ENCODE measurements at places on chromosomes 6 and 20.

DNA sequence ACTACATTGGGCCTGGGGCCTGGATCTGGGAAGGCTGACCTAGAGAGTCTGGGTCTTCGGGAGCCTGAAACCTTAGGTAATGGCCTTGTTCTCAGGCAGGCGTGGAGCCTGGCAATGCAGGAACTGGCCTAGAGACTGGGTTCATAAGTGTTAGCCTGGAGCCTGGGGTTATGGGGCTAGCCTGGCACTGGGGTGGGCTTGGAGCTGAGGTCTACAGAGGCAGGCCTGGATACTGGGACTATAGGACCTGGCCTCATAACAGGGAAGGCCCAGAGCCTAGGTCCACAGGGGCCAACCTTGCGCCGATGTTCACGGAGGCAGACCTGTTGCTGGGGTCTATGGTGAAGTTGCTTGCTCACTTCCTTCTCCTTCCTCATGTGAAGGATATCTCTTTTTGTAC, 843.8 kb upstream of the GJE1 start:
- DNase-seq = no peak

GRCh38 chr6:66662721-66663507, 955.9 kb upstream of the EYS start:
- no peak for DNase-seq

DNA sequence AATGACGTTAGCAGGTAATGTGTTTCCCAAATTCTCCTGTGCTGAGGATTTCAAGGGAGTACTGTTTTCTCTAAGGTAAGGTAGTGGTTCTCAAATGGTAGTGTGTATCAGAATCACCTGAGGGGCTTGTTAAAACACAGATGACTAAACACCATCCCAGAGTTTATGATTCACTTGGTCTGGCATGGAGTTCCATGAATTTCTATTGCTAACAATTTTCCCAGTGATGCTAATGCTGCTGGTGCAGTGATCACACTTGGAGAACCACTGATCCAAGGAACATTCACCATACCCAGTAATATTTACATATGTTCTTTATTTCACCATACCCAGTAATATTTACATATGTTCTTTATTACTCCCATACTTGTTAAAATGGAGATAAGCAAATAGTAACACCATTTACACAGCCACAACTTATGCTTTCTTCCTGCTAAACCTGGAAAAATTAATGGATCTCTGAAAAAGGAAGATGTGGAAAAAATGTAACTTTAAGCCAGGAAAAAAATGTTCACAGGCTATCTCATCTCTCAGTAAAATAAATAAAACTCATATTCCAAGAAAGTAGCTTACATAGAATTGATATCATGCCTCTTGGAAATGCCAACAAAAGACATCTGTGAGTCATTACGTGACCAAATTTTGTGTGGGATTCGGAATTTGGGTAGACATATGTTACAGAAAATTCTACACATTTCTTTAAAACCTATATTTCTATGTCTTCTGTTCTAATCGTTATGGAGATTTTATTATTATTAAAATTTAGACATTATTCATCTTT, 129.5 kb downstream of the MMUT start:
- DNase-seq = no peak

- DNase-seq = no peak
Measured at GRCh38 chr20:20549704-20550103, 162.7 kb downstream of the RALGAPA2 start.

DNA sequence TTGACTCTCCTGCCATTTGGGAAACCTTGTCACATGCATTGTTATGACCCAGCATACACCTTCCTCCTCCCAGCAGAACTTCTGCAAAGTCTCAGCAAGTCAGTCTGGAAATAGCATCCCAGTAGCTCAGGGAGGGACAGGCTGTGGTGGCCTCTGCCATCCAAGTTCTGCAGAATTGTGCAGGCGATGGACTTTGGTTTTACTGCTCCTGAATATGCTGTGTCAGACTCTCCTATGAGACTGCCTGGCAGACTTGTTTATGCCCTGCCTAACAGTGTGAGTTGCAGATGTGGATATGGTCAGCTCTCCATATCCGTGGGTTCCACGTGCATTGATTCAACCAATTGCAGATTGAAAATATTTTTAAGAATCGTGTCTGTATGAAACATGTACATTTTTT, 52.8 kb downstream of the SNRNP48 start:
- no peak for DNase-seq

GRCh38 chr6:55034752-55035151, 139.6 kb upstream of the HCRTR2 start:
- no peak for DNase-seq

- no peak for DNase-seq
Measured at GRCh38 chr6:3500262-3501014, 43.6 kb upstream of the SLC22A23 start.

- no peak for DNase-seq
Measured at GRCh38 chr6:108321253-108321747, 26.4 kb downstream of the AFG1L start.

- DNase-seq = no peak
Measured at GRCh38 chr6:10587656-10588406, 66.7 kb downstream of the GCNT2 start.

DNA sequence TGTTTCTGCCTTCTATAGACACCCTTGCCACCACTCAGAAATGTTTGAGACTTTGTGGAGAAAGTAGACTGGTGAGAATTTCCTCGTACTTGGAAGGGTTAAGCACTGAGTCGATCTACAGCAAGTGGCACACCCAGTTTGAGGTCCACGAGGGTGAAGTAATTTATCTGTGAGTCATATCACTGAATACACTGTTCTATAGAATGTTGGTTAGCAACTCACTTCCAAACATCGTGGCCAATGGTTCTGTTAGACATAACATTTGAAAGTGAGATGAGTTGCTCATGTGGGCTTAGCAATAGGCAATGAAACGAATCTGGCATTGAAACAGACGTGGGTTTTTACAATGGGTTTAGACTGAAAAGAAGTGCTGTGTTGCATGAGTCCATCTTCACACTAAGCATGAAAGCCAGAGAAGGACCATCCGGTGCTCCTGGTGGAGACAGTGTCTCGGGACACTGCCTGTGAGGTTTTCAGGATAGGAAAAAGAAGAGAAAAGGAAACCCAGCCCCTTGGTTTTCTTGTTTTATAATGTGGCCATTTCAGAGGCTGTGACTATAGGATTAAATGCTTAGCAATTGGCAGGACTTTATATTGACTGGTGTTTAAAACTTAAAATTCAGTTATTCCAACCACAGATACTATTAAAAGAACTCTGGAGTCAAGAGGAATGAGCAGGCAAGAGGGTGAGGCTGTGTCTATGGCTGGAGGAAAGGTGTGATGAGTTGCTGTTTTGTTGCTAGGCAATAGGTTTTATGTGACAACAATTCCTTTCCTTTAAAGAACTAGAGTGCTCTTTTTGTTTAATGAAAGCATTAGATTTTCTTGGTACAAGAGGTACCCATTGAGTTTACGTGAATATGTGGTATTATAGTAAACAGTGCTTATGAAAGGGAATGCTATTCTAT, 31.0 kb upstream of the EZR start:
- no peak for DNase-seq
